8988T (cell line): ENCODE measurements at places on chromosomes 6 and 20.

GRCh38 chr6:51495610-51496396, 591.6 kb downstream of the PKHD1 start:
- DNase-seq: no peak

DNA sequence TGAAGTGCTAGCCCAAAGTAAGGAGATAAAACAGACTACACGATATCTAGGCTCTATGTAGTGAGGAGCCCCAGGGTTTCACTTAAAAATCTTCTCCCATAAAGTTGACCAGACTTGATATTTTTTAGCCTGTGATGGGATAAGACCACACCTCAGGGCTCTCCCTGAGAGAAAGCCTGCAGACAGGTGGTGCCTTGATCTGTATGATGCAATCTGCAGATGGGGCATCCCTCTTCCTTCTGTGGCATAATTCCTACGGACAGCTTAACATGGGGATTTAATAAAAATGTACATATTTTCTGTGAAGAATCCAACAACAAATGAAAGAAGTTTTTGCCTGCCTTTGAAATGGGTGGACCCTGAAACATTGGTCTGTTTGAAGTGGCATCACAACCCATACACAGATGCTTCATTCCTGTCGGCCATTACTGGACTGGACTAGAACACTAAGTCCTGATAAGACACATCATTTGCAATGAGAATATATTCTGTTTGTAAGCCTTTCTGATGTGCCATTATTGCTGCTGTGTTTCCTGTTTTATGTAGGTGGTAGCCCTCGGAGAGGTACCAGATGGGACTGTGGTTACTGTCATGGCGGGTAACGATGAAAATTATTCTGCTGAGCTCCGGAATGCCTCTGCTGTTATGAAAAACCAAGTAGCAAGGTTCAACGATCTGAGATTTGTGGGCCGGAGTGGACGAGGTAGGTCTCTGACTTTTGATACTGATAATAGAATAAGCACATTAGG, 53.8 kb upstream of the SUPT3H start:
- no peak for DNase-seq

- no peak for DNase-seq
These were observed 15.7 kb upstream of the REPS1 start for GRCh38 chr6:139003751-139004150.

DNA sequence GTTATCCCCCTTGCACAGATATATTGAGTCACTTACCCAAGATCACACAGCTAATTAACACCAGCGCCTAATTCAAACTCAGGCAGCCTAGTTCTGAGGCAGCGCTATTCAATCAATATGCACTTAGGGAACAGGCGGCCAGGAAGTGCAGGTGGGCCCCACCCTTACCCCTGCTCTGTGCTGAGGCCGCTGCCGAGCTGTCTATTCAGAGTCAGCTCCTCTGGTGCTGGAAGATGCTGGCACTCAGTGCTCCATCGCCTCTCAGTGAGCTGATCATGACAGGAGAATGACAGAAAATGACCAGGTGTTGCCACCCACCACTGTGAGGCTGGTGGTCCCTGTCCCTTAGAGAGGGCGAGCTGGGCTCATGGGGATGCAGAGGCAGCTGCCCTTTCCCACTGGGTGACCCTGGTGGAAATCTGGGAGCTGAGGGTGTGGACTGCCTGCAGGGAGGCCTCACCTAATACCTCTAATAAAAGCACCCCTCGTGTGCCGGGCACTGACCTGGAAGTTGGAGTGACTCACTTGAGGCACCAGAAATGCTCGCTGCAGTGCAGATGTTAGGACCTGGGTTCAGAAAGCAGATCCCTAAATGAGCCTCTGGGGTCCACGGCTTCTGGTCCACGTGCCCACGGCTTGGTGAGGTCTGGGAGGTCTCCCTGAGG, 42.5 kb upstream of the CD93 start:
- DNase-seq: no peak

GRCh38 chr20:48293671-48294070, 508.4 kb upstream of the SULF2 start:
- no peak for DNase-seq

DNA sequence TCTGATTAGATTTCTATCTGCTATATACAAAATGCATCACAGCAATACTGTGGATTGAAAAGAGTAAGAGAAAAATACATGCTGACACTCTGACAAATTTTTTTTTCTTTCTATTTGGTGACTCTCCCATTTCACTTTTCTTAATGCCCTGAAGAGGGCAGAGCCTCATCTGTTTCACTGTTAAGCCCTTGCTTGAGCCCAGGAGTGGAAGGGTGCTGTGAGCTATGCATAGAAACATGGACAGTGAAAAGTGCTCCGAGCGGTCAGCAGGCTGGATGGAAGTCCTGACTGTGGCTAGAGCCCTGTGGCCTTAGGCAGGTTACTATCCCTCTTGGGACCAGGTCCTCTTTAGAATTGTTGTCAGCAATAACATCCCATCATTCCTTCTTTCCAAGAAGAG, 17.4 kb upstream of the CSE1L start:
- DNase-seq: no peak

DNA sequence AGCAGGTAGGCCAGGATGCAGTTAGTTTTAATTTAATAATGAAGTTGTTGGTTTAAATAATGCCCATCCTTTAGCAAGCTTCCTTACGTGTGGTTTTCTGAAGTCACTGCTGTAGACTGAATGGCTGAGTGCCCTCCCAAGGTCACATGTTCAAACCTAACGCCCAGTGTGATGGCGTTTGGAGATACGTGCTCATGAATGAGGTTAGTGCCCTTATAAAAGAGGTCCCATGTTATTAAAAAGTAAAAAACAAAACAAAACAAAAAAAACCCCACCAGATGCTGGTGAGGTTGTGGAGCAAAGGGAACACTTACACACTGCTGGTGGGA, 16.3 kb downstream of the LRP11 start:
- no peak for DNase-seq

- no peak for DNase-seq
These were observed 79.5 kb upstream of the RALGAPA2 start for GRCh38 chr20:20791664-20792568.

- DNase-seq: no peak
These were observed 79.2 kb upstream of the BACH2 start for GRCh38 chr6:90375681-90376439.

DNA sequence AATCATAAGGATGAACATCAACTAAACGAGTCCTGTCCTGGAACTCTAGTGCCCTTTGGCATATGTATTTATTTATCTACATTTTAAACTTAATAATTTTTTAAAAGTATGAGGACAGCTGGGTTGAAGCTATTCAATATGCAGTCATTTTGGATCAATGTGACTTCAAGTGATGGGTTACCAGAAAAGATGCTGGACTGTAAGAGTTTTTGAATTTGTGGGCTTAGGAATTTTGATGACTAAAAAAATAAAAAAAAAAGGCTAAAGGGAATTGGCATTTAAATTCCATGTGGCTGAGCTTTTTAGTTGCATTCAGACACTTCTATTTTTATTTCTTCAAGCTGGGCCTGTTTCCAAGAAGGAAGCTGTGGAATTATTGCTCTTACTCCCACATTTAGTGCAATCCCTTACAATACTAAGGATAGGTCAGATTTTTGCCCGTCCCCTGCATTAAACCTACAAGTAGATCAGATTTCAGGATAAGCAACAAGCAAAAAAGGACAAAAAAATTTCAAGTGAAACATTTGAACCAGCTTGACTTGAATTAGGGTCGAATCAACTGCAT, 704.2 kb upstream of the CITED2 start:
- no peak for DNase-seq

DNA sequence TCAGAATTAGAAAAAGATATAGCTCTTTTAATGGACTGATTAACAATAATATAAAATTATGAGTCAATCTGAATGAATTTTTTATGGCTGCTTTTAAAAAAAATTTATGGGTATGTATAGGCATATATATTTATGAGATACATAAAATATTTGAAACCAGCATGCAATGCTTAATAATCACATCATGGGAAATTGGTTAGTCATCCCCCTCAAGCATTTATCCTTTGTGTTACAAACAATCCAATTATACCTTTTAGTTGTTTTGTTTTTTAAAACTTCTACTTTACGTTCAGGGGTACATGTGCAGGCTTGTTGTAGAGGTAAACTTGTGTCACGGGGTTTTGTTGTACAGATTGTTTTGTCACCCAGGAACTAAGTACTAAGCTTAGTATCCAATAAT, 63.4 kb upstream of the HMGCLL1 start:
- DNase-seq: no peak

DNA sequence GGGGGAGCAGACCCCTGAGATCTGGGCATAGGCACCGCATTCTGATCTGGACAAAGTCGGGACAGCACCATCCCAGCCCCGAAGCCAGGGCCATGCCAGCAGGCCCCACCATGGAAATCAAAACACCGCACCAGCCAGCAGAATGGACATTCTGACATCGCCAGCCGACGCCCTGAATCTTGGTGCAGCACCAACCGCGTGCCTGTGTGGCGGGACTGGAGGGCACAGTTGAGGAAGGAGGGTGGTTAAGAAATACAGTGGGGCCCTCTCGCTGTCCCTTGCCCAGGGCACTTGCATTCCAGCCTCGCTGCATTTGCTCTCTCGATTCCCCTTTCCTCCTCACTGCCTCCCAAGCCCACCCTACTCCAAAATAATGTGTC, 2.0 kb downstream of the NNAT start:
- no peak for DNase-seq

DNA sequence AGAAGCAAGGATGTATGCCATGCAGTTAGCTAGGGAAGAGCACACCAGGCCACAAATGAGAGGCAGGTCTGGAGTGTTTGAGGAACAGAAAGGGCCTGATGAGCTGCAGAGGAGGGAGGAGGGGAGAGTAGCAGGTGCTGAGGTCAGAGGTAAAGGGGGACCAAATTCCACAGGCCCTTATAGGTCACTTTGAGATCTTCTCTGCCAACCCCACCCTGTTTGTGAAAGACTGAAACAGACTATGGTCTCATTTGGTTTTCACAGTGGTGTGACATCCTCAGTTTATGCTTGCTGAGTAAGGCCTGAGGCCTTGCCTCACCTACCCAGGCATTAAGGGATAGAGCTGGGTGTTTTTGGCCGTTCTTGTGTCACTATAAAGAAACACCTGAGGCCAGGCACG, 187.7 kb upstream of the MYLIP start:
- no peak for DNase-seq

GRCh38 chr6:158645064-158646022, 800 bp upstream of the DYNLT1 start:
- DNase-seq: no peak

DNA sequence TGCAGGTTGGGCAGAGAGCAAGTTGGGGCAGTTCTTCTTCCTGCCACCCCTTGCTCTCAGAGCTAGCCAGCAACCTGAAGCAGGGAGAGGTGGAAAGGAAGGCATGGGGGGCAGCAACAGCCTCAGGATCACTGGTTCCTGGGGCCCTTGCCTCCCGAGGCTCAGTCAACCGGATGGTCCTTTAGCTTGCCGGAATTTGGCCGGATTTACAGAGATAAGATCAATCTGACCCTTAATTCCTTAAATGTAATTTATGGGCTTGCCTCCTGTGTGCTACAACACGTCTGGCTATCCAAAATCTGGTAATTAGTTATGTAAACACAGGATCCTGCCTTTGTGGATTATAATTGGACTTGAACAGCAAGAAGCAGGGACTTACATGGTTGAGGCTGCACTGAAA, 19.5 kb upstream of the TCP11 start:
- no peak for DNase-seq

GRCh38 chr6:24972311-24972958, 36.7 kb upstream of the RIPOR2 start:
- DNase-seq: no peak

DNA sequence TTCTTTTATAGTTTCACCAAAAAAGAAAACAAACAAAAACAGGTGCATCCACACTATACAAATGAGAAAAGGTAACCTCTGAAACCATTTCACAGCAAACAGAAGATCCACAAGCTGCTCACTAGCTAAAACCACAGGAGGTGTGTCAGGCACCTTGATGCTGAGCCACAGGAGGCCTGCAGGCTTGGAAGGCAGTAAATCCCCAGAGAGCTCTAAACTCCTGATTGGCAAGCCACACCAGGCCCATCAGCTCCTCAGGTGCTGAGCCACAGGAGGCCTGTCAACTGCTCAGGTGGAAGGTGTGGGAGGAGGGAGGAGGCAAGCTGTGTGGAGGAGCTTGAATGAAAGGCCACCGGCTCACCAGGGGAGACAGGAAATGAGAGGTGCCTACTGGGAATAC, 273.0 kb downstream of the PKHD1 start:
- no peak for DNase-seq

GRCh38 chr6:135382182-135382628, 115.3 kb downstream of the AHI1 start:
- DNase-seq: no peak

DNA sequence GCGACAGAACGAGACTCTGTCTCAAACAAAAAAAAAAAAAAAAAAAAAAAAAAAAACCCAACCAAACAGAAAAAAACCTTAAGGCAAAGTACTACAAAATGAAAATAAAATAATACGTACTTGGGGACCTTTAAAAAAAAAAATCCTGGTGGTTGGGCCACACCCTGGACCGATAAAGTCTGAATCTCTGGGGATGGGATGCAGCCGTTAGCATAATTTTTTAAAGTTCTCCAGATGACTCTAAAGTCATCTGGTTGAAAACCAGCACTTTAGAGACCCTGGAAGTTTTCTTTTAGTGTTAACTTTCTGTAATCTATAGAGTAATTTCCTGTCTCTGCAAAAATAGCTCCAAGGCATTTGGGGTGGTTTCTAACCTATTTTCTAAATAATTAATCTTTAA, 142.9 kb upstream of the SALL4 start:
- DNase-seq: no peak

DNA sequence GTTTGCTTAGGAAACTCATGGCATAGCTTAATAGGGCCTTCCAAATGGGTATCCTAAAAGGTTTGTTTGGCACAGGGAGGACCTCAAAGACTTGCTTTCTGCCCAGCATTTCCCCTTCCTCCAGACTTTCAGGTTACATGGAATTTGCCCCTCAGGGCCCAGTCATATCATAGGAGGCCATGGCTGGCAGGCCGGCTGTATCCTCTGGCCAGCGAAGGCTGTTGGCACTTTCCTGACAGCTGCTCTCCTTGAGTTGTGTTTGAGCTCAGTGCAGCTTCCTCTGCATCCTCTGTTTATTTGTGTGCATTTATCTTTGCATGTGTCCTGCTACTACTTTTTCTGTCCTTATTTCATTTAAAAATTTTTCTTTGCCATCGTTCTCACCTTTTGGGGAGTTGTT, 90.9 kb downstream of the ANKS1A start:
- no peak for DNase-seq

- DNase-seq: no peak
These were observed 45.1 kb downstream of the FRK start for GRCh38 chr6:116015561-116015960.

GRCh38 chr20:51938559-51939258, 136.4 kb upstream of the SALL4 start:
- no peak for DNase-seq

GRCh38 chr6:15338476-15338875, 92.6 kb downstream of the JARID2 start:
- no peak for DNase-seq

DNA sequence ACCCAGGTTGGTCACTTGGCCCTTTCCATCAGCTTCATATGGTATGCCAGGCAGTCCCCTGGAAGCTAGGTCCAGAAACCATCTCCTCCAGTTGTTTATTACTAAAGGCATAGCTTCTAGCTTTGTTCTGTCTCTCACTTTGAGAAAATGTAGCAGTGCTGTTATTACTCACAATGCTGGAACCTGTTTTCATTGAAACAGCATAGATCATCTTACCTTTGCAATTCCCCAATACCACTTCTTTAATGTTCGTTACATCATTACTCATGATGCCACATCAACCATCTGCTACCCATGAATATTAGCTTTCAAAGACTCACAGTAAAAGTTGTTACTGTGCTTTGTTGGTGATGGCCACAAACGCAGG, 88.3 kb downstream of the ADAT2 start:
- DNase-seq: no peak

GRCh38 chr20:12555369-12555768, 453.4 kb upstream of the SPTLC3 start:
- DNase-seq: no peak

- DNase-seq: no peak
These were observed 53.6 kb upstream of the NT5E start for GRCh38 chr6:85396159-85396808.
